Activated T-helper 17 cell treated with anti-CD3 and anti-CD28 coated beads, Interleukin-2, amount 50 U/mL, for 72 hours (primary cell): ENCODE measurements at places on chromosomes 2 and 18. TPM values are rescaled to one million over a fixed set of nuclear protein-coding genes. Genes with fewer than 3 reads are reported as not detected.

DNA sequence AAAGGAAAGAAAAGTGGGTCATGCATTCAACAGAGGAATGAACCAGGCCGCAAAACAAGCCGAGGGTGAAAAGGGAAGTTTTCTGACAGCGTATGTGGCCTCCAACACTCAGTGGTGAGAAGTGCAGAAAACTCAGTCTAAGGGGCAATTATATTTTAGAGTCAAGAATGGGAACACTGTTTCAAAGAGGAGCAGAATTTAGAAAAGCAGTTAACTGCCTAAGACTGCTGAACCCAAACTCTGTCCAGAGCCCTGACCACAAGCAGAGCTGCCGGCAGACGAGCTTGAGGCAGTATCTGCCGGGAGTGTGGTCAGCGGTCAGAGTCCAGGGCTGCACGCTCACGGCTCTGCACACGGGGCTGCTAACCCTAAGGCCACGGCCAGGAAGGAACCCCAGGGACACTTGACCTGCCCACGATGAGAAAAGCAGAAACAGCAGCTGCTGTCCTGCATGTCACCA, 347.0 kb upstream of the ID2 start:
- ATAC-seq, result peak; percentile 33

DNA sequence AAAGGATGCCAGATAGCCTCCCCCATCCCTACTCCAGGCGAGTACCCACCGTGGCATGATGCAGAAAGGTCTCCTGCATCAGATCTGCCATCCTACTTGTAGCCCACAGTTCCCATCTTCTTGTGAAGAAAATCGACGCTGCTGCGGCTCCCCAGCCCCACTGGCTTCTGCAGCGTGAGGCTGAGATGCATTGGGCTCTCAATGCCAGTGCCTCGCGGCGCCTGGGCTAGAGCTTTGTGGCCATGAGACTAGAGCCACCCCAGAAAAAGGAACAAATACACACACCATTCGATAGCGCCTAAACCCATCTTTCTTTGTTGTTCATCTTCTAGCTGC, 2.8 kb downstream of the NOL4 start:
- ATAC-seq, result no peak

DNA sequence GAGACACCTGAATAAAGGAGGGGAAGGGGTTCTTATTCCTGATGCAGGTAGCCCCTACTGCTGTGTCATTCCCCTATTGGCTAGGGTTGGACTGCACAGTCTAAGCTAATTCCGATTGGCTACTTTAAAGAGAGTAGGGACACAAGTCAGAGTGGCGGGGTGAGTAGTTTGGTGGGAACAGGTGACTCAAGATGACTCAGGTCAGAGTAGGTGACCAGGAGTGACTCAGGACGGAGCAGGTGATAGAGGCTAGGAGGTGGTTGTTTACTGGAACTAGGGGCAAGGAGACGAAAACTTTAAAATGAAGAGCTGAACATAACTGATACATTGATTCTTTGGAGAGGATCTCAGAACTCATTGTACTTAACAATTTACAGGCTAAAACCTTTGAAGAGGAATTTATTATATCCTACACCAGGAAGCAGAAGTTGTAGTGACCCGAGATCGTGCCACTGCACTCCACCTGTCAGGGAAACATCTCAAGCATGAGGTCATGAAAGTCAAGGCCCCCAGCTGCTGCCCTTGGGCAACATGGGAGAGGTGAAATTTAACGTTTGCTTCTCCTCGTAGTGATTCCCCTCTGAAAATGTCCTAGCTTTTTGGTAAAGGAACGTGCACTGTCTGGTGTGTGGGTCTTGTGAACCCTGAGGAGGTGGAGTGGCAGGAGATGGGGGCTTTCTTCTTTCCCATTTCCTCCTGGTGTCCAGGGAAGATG, 4.5 kb upstream of the CYP27A1 start:
- no peak for ATAC-seq

GRCh38 chr2:204669382-204669781, 124.1 kb downstream of the PARD3B start:
- no peak for ATAC-seq

GRCh38 chr2:221767106-221768012, 195.3 kb upstream of the EPHA4 start:
- ATAC-seq, result no peak

DNA sequence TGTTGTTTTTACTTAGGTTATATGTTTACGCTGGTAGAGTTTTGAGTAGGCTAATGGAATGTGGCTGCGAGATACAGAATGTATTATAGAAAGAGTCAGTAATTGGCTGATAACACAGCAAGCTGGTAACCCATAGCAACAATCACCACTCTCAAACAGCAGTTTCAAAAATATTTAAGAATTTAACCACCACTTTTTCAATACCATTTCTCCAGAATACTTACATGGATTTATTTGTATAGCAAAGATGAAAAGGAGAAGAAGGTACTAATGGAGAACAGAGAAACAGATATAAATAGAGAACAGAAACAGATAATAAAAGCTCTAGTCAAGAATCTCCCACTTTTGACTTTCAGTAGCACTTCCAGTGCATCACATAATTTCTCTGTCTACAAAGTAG, 188.3 kb upstream of the SLC39A10 start:
- ATAC-seq, result no peak

- ATAC-seq, result peak; percentile 58
Observed at GRCh38 chr18:48922801-48923730, 27.7 kb downstream of the SMAD7 start.

CD28 gene
- 242 TPM for total RNA-seq

PDCD1 gene
- total RNA-seq, result 77.6 TPM

DNA sequence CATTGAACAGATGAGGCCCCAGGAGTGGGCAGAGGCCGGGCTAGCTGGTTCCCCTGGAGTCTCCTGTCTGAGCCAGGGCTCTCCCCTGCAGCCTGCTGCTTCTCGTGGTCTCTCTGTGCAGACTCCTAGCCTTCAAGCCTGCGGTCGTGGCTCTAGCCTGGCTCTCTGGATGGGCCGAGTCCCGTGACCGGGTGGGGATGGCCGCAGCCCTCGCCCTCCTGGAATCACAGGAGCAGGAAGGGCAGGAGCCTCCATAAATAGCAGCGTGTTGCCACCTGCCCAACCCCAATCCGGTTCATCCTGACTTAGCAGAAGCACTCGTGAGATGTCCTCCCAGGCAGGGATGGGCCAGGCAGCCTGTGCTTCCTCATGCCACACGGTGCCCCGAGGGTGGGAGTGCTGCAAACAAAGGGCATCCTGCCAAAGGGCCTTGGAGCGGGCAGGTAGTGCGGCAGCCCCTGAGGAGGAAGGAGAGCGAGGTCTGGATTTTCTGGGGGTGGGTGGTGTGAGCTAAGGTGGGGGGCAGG, 43.9 kb downstream of the FOSL2 start:
- no peak for ATAC-seq

NPPC gene
- total RNA-seq, result not detected
